Activated T-cell treated with anti-CD3 and anti-CD28 coated beads, Interleukin-2, amount 50 U/mL, for 48 hours (primary cell): ENCODE measurements at places on chromosomes 5 and 9.

- no peak for DNase-seq
Measured at GRCh38 chr9:115972362-115972761, 181.2 kb upstream of the PAPPA start.

- DNase-seq: no peak
Measured at GRCh38 chr5:61472172-61472958, 140.3 kb downstream of the ZSWIM6 start.

DNA sequence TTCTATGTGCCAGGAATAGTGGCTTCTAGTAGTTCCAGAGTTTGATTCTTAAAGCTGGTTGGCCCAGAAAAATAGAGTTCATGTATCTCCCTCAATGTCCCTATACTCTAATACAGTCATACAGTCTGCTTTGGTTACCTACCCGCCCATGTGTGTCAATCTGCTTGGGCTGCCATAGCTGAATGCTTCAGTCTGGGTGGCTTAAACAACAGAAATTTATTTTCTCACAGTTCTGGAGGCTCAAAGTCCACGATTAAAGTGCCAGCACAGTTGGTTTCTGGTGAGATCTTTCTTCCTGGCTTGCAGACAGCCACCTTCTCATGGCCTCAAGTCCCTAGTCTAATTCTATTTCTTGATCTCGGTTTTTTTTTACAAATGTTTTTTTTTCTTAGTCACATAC is 1739.0 kb downstream of the MAT2B start:
- no peak for DNase-seq

- no peak for DNase-seq
Measured at GRCh38 chr5:156523607-156524006, 196.6 kb downstream of the SGCD start.

DNA sequence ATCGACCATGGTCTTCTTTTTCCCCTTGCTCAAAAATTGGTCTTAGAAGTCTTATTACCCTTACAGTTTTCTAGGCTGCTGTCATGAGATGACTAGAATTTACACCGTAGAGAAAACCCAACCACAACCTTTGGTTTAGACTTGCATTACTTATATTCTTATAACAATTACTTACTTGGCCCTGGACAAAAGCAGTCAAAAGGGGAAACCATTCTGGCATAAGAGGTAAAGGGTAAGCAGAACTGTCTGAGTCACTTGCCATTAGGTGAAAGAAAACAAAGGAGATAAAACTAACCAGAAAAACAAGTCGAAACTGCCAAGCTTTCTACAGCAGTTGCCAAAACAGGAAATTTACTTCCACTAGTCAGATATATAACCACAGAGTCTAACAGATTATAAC is 17.9 kb downstream of the TMEM245 start:
- DNase-seq: no peak

DNA sequence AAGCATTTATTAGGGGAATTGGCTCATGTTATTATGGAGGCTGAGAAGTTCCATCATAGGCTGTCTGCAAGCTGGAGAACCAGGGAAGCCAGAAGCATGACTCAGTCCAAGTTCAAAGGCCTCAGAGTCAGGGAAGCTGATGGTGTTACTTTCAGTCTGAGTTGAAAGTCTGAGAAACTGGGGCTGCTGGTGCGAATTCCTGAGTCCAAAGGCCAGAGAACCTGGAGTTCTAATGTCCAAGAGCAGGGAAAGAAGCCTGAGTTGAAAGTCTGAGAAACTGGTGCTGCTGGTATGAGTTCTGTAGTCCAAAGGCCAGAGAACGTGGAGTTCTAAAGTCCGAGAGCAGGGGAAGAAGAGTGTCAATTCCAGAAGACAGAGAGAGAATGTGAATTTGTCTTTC is 641.1 kb downstream of the ISL1 start:
- no peak for DNase-seq

DNA sequence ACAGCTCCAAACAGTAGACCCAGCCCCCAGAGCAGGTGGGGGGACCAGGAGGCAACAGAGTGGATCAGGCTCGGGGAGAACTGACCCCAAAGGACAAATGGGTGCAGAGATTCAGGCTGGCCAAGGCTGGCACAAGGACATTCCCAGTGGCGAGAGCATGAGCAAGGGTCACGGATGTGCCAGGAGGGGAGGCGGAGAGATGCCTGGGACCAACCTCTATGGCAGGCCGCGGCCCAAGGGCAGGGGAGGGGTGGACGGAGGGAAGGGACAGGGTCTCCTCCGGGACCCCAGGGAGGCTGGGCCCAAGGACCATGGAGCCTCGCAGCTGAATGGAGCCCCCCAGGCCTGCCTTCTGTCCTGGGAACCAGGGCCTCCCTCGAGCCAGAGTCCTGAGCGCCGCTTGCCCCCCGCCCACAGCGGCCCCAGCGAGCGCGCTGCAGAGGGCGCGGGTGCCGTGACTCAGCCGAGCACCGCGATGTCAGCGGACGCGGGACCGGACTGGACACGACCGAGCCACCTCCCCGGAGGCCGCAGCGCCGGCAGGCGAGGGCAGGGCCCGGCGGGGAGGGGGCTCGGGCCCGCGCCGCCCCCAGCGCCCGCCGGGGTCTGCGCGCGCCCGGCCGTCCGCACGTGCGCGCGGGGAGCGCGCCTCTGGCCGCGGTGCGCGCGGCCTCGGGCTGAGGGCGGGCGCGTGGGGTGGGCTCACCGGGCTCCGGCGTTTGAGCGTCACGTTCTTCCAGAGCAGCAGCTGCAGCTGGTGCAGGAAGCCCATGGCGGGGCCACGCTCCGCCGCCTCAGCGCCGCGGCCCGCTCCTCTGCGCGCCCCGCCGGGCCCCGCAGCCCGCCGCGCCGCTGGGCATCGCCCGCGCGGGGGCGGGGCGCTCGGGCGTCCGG is at the start of gene ABCA2:
ABCA2 (minus strand) TSS at position 869 of the 894 bp plus-strand sequence; CDS start at position 772, 97 bp downstream.
- DNase-seq: no peak

DNA sequence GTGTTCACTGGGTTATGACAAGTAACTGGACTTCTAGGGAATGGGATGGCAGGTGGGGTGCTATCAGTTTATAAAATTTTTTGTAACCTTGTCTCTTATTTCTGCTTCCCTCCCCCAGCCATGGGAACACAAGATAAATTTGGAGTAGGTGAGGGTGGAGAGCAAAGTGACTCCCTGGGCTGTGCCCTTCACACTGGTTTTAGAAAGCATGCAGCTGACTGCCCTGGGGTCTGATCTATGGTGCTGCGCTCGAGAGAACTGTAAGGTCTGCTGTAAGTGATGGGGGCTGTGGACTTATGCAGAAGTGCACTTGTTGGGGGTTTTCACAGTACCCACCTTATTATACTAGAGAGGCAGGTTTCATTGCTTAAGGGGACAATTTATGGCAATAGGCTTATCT is 247.7 kb upstream of the DMRT1 start:
- DNase-seq: no peak

GRCh38 chr9:97321691-97322090 is 14.2 kb downstream of the CCDC180 start:
- DNase-seq: no peak

DNA sequence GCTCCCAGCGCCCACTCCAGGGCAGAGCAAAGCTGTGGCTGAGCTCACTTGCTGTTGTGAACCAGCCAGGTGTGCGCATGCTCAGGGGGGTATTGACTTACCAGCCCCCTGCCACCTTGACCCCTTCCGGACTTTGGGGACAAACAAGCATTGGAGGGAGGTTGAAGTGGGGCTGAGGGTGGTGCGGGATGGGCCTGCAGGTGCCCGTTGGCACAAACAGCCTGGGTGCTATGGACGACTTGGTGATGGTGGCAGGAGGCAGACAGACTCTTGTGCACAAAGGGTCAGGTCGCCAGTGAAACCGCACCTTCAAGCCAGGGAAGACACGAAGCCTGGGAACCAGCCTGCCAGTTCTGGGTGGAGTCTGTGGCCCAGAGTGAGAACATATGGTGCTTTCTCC is 858.5 kb upstream of the PTPRD start:
- DNase-seq: no peak

- no peak for DNase-seq
Measured at GRCh38 chr9:35656831-35657545, 831 bp downstream of the RMRP start.

DNA sequence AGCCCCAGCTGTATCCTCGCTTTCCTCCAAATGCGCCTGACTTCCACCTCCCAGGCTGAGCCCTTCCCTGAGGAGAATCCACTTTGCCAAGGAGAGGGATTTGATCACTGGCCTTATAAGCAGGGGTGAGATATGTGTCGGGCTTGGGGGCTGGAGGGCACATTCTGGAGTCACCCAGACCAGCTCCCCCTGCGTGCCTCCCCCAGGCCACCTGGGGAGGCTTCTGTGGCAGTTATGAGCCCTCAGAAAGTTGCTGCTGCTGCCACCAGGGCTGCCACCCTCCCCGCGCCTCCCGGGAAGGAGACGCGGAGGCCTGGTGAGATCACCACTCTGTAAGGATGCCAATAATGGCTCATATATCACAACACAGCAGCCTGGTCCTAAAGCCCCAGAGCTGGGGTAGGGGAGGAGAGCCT is 211.5 kb downstream of the PAPPA start:
- no peak for DNase-seq

DNA sequence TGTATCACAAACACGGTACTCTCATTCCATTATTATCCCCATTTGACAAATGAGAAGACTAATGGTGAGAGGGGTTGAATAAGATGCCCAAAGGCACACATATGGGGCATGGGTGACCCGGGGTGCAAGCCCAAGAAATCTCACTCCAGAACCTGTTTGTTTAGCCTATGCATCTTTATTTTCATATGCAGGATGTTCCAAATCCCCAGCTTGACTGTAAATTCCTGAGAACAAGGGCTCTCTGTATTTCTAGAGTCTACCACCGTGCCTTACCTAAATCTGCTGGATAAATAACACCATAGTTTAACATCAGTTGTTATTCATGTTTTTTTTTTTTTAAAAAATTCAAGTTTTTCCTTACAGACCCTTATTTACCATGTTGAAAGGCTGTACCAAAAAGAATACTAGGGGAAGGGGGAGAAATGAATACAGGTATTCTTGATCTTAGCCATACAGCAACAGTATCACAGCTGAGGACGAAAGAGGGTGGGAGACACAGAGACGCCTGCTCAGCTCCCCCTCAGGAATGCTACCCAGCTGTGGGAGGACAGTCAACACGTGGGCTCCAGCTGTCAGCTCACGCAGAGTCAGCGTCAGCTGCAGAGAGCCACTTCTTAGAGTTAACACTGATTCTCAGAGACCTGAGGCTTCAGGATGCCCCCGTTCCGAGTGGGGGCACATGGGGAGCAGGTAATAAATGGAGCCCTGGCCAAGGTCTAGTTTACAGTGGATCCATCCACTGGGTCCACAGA is 86.6 kb downstream of the MED27 start:
- no peak for DNase-seq

DNA sequence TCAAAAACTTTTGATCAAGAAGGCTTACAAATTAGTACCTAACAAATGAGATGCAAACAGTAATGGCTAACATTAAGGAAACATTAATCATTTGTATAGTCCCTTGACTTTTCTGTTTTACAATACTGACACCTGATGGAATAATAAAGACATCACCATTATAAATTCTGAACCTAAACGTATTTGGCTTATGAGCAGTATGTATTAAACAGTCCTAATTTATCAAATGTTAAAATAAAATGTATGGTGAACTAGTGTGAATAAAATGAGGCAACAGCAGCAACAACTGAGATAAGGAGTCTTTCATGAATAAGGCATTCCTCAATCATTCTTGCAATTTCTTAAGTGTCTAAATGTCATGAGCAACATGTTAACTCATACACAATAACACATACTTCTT is 6.0 kb downstream of the PUM3 start:
- no peak for DNase-seq

GRCh38 chr5:104573949-104574709 is 1011.5 kb upstream of the NUDT12 start:
- DNase-seq: no peak

- DNase-seq: no peak
Measured at GRCh38 chr9:78026416-78026815, 5.2 kb downstream of the GNAQ start.

- no peak for DNase-seq
Measured at GRCh38 chr5:65663804-65664521, 39.1 kb downstream of the SHLD3 start.

GRCh38 chr9:82720515-82720914 is 342.4 kb downstream of the RASEF start:
- no peak for DNase-seq

DNA sequence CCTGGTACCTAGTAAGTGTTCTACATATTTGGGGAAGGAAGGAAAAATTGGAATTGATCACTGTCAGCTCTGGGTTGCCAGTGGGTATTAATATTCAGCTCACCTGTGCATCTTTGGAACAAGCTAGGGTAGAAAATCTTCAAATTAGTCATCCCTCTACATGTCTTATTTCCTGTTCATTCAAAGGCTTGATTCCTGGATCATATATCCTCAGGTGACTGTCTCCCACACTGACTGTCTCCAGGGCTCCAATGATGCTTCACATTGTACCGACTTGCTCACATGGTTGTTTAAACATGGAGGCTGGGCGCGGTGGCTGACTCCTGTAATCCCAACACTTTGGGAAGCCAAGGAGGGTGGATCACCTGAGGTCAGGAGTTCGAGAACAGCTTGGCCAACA is 11.6 kb upstream of the SUSD1 start:
- no peak for DNase-seq

- DNase-seq: no peak
Measured at GRCh38 chr9:133112663-133113026, 8.4 kb downstream of the RALGDS start.
